ENCODE measurements at places on chromosomes 3 and 15. TPM values are rescaled to one million over a fixed set of nuclear protein-coding genes. Genes with fewer than 3 reads are reported as not detected.

MON1A gene
- polyA plus RNA-seq, result 5.5 TPM

TM6SF1 gene
- polyA plus RNA-seq, result 1.5 TPM

CCR2 gene
- not detected for polyA plus RNA-seq

CLEC3B gene
- not detected for polyA plus RNA-seq

KBTBD13 gene
- polyA plus RNA-seq, result 0.09 TPM

AHSG gene
- 0.18 TPM for polyA plus RNA-seq

ZKSCAN7 gene
- polyA plus RNA-seq, result 4.7 TPM

Measured in GM23338 (cell line).